SHP77 (cell line): ENCODE measurements at places on chromosomes 5 and 9.

- no peak for DNase-seq
Measured at GRCh38 chr5:5360941-5361520, 61.4 kb upstream of the ICE1 start.

GRCh38 chr5:118378959-118379358, 609.4 kb downstream of the DTWD2 start:
- no peak for DNase-seq

- no peak for DNase-seq
Measured at GRCh38 chr9:80503671-80504281, 932.0 kb downstream of the TLE4 start.

DNA sequence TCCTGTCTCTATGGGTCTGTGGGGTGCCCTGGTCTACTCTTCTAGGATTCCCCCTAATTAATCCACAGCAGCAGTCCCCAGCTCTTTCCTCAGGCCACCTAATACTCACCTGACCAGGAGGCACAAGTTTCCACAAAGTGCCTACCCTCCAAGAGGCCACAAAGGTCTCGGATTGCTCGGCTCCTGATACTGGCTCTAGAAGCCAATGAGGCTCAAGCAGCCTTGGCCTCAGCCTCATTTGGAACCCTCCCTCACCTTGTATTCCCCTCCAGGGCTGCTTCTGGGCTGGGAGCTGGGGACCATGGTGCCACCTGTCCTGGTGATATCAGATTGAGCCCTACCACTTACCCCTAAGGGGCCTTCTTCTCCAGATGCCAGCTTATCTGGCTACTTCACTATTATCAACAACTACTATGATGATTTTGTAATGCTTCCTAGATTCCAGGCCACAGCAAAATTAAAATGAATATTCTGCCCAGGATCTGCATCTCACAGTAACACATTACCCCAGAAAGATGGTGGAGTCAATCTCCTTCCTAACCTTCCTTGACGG, 103.7 kb upstream of the SPOCK1 start:
- no peak for DNase-seq

- no peak for DNase-seq
Measured at GRCh38 chr5:179553875-179554274, 3.5 kb downstream of the RUFY1 start.

DNA sequence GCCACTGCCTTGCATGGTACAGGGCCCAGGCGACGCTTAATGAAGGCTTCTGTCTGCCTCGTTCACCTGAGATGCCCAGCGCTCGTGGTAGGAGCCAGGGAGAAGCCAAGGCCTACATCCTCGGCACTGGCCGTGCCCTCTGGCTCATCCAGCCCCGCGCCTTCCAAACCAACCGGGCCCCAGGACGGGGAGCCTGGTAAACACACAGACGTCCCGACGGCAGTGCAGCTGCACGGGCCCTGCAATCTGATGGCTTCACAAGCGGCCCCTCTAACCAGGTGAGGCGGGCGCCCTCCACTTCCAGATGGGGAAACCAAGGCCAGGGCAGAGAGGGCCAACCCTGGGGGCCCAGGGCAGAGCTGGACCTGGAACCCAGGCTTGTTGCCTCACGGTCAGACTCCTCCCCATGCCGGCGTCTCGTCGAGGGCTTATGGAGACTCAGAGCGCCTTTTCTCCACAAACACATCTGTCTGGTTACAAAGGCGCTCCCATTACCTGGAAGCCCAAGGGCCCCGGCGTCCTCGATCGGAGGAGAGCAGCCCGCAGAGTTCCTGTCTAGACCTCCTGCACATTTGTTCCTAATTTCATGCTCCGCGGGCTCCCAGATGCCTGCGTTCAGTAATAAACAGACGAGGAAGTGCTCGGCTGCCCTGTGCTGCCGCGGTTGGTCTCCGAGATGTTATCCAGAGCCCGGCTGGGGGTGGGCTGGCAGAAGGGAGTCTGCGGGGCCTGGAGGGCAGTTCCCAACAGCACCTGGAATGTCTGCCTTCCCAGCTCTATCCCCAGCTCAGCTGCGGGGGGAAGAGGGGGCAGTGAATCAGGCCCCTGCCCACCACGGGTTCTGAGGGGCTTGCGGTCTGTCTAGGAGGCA, 23.5 kb downstream of the FAM163B start:
- no peak for DNase-seq

DNA sequence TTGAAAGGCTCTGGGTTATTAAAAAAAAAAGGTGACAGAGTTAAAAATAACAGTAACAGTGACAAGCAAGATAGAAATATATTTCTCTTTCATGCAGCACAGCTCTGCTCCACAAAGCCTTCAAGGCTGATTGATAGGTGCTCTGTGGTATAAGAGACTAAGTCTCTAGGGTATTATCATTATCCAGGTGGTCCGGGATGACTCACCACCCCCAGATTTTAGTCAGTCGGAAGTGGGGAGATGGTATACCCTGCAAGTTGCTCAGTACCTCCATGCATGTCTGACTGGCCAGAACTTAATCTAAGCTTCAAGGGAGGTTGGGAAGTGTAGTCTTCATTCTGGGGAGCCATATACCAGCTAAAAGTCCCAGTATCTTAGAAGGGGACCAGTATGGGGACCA, 76.1 kb downstream of the SLC1A3 start:
- DNase-seq = no peak
